ENCODE measurements at places on chromosomes 5 and 9. TPM values are rescaled to one million over a fixed set of nuclear protein-coding genes. Genes with fewer than 3 reads are reported as not detected.

DNA sequence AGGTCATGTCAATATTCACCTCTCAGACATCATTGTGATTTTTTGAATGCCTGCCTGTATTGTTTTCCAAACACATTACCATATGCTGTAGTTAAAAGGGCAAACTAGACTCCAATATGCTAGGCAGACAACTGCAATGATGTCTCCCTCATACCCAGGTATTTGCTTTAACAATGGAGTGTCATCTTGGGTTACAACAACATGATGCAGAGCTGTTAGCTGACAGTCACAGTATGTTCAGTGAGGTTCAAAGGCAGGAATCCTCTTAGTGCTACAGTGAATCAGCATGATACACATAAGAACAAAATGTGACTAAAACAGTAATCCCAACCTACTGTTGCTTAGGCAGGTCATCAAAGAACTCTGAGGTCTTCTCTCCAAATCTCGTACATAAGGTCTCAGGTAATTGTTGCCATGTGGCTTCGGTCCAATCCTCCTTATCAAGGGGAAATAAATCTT is 24.0 kb downstream of the OR1J1 start:
- DNase-seq = no peak

- no peak for DNase-seq
Observed at GRCh38 chr5:7577381-7577780, 181.4 kb downstream of the ADCY2 start.

DNA sequence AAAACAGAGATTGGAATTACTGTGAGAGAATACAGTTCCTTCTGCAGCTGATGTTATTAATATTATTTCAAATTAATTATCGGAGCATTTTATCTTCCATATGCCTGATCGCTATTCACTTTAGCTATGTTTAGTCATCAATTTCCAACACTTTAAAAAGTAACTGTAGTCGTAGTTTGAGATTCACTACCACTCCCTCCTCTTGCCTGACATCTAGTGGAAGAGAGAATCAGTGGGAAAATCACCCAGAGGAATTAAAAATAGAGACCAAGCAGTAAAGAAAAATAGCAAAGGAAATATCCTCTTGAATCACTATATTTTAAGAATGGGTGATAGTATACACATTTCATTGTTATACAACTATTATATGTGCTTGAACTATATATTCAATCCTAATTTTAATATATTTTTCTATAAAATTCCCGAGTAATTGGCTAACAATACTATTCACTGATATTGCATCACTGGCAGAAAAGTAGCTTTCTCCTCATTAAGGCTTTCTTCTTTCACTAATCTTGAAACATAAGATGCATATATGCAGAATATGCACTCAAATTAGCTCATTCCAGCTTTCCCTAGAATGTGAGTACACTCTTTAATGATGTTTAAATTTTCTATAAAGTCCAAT is 708.7 kb downstream of the CDH9 start:
- peak; percentile 9 for DNase-seq

DNA sequence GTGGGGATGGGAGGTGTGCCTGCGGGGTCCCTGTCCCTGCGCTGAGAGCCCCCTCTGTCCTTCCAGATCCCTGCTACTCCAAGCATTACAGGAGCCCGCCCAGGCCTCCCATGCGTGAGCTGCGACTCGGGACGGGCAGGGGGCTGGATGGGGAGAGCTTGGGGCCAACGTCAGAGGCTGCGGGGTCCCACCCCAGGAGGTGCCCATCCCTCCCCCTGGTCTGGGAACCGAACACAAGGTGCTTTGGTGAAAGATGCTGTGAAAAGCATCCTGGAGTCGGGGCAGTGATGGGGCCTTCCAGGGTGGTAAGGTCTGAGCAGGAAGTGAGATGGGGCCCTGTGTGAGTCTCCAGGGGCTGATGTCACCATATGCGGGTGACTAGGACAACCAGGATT is 2.7 kb downstream of the LCN9 start:
- DNase-seq = no peak

DNA sequence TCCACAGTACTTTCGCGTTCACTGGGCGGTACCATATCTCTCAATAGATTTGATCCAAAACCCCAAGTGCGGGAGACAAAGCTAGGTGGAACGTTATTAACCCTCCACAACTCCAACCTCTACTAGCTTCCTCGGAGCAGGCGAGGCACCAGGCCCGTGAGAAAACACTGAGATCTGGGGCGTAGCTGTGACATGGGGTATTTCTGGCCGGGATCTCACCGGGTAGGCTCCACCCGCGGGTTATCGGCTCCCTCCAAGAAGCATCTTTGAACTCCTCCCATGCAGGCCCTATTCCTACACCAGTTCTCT is 350 bp upstream of the SLC25A46 start:
- no peak for DNase-seq

GRCh38 chr5:98214240-98215051 is 559.0 kb upstream of the RGMB start:
- peak; percentile 79 for DNase-seq

- no peak for DNase-seq
Observed at GRCh38 chr5:14458414-14458813, 123.2 kb upstream of the OTULINL start.

GRCh38 chr9:36039696-36040095 is 3.0 kb downstream of the RECK start:
- DNase-seq = peak; percentile 20

DNA sequence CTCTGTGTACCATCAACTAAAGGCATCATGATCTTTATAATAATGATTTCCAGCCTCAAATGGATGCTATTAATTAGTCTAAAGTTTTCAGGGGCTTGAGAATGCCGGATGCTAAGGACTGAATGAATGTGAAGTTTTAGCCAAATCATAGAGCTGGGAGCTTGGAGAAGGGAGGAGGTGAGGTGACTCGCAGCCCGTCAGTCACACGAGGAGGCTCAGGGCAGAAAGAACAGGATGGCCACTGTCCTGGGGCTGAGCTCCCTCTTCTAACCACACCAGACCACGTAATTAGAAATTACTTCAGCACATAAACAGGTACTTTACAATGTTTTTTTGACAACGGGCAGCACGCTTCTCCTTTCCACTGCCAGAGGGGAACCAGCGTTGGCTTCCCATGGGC is 222.6 kb downstream of the NPR3 start:
- DNase-seq = peak; percentile 58

- DNase-seq = no peak
Observed at GRCh38 chr9:129597355-129598088, 23.4 kb downstream of the C9orf50 start.

DNA sequence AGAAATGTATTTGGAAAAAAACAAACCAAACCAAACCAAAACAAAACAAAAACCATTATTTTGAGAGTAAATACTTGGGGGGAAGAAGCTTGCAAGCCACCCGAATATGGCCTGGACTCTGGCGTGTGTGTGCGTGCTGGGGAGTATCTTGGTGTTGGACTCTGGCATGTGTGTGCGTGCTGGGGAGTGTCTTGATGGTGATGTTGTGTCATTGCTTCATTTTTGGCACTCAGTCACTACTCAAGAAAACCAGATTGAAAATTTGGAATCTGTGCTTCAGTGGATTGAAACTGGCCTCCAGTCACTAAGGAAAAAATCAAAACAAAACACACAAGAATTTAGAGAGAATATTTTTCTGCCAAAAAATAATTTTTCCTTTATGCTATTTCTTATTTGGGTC is 76.1 kb downstream of the ARRDC3 start:
- DNase-seq = no peak

DNA sequence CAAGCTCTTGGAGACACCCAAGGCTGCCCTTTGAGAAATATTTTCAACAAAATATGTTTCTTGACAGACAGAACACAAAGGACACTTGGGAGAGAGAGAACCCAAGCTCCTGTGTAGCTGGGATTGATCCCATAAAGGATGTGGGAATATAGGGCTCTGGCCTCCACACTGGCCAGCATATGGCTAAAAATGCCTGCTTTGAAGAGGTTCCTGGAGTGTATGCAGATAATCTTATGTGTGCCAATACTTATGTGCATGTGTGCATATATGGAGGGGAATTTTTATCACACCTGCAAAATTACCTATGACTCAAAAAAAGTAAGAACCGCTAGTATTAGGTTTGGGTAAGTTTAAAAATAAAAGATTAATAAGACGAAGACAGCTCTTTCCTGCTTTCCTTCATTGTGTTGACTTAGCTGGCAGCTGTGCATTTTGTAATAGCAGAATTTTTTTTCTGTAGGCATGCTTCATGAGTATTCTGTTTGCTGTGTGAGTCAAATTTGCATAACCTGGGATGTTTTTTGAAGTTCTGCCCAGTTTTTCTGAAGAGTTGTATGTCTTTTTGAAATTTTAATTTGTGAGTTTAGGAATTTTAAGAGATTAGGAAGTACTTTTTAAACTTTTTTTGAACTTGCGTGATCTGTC is 42.6 kb downstream of the HACD4 start:
- no peak for DNase-seq

DNA sequence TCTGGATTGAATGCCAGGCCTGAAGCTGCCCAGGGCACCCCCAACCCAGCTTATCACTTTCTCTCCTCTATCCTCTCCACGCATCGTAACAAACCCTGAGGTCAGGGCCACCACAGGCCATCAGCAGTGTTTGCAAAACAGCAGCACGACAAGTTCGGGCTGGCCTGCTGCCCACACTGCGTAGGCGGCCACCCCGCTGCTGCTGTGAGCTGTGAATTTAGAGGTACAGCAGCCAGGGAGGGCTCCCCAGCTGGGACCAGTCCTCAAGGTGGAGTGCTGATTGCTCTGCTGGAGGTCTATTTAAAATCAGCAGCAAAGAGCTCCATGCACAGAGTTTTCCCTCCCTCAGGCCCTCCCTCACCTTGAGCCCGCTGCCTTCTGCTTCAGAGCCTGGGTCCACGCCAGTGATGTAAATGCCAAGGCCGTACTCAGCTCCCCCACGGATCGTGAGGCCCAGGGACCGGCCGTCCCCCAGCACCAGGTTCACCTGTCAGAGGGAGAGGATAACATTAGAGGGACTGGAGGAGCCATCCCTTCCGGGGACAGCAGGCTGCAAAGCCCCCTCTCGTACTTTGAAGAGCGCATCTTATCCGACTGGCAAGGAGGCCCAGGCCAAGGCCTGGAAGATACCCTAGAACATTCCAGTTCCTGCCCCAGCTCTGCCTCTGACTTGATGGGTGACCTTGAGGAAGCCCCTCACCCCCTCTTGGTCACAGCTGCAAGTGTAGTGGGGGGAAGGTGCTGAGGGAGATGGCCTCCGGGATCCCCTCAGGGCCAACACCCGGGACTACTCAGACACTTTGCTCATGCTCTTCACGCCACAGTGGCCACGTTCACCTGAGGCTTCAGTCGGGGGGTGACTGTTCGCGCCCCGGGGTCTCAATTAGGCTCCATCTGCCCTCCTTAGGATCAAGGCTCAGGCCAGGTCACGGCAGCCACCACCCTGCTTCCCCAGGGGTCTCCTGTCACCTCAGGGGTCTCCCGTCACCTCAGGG is 39.1 kb downstream of the WHRN start:
- no peak for DNase-seq

DNA sequence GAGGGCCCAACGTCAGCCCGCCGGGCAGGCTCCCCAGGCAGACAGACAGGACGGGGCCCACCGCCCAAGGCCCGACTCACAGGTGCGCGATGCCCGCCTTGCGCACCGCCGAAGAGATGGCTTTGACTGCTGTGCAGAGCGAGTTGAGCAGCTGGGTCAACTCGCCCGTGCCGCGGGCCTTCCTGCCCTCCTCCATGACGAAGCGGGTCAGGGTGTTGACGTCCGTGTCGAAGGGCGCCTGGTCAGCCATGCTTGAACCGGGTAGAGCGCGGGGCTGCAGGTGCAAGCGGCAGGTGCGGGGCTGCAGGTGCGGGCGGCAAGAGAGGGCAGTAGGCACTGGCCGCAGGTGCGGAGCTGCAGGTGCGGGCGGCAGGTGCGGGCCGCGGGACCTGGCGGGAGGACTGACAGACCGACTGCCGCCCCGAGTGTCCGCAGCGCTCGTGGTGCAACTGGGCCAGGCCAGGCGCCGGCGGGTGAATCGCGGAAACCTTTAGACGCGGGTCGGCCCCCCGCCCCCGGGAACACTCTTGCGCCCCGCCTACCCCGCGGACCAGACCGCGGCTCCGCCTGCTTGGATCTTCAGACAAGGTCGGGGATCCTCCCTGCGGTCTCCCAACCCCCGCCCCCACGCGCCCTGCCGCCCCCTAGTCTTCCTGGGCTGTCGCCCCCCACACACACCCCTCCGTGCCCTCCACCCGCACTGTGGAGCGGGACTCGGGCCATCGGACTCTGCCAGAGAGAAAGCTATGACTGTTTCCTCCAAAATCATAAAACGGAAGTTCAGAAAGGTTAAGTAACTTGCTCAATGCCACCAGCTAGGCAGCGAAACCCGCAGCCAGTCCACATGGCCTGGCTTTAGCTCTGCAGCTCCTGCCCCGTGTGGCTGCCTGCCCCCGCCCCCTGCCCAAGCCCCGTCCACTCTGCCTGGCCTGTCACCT is at the start of gene FBP1:
FBP1 (minus strand) TSS at position 458 of the 938 bp plus-strand sequence; CDS start at position 250, 208 bp downstream.
- DNase-seq = no peak

DNA sequence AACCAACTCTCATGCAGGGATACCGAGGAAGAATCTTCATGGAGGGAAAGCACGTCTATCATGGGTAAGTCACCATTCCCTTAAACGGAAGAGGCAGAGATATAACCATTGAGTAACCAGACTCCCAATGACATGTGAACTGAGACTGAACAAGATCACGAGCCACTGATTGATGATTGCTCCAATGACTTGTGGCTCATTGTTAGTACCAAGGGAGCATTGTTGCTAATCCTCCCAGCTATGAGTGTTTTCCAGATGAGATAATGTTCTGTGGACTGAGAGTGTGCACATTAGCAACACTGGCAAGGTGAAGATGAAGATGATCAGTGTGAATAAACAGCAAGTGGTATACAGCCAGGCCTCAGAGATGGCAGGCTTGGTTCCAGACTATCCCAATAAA is 219.2 kb upstream of the MAP3K1 start:
- DNase-seq = no peak

DNA sequence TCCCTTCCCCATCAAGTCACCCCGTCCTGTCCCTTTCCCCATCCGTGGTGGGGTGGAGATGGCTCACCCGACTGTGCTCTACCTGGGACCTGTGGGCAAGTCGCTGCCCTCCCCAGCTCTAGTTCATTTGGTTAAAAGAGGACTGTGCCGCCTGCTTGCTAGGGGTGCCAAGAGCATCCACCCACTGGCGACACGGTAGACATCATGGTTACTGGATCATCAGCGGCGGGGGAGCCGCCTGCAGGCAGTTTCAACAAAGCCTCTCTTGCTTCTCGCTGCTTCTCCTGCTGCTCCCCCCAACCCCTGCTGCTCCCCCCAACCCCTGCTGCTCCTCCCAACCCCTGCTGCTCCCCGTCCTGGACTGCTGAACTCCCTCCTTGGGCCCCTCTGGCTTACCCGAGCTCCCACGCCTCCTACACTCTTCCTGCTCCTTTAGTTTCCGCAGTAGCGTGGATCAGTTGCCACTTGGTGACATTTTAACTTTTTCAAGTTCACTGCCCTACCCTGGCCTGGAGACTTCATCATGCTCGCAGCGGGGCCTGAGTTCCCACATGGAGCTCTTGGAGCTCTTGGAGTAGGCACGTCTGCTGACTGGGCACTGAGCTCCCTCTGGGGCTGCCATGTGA is 22.0 kb upstream of the SCGB3A1 start:
- DNase-seq = no peak

Gene EMB
- 1.3 TPM for total RNA-seq

Gene SPAAR
- total RNA-seq = not detected

Gene ELOVL7
- total RNA-seq = 8.0 TPM

Gene LEAP2
- not detected for total RNA-seq

Gene CD14
- total RNA-seq = not detected

Gene SMIM33
- total RNA-seq = not detected

Gene SKIC3
- total RNA-seq = 36.8 TPM

Gene ADAMTS6
- 16.5 TPM for total RNA-seq

Gene PCDHB10
- total RNA-seq = 1.3 TPM

Gene ALG2
- total RNA-seq = 76.9 TPM

Gene SLC45A2
- not detected for total RNA-seq

Gene EIF4E1B
- total RNA-seq = not detected

Data from M059J (cell line).